ENCODE measurements at places on chromosomes 13 and 19. TPM values are rescaled to one million over a fixed set of nuclear protein-coding genes. Genes with fewer than 3 reads are reported as not detected.

GPC5 gene
- 0.17 TPM for total RNA-seq

GRCh38 chr19:38023671-38024541 lies 116.9 kb downstream of the SIPA1L3 start:
- H3K27me3 ChIP-seq, result no peaks in the 10 kb centered on the region
- no peak overlapping the region for H3K4me3 ChIP-seq
- no peak overlapping the region for H3K27ac ChIP-seq
- peaks cover under 1% of the 10 kb centered on the region for H3K36me3 ChIP-seq
- H3K4me1 ChIP-seq, result no peaks in the 10 kb centered on the region

ANGPTL8 gene
- total RNA-seq, result not detected

TEX26 gene
- total RNA-seq, result not detected

SERP2 gene
- total RNA-seq, result not detected

POU4F1 gene
- 0.17 TPM for total RNA-seq

ZNF66 gene
- total RNA-seq, result 5.0 TPM

DNA sequence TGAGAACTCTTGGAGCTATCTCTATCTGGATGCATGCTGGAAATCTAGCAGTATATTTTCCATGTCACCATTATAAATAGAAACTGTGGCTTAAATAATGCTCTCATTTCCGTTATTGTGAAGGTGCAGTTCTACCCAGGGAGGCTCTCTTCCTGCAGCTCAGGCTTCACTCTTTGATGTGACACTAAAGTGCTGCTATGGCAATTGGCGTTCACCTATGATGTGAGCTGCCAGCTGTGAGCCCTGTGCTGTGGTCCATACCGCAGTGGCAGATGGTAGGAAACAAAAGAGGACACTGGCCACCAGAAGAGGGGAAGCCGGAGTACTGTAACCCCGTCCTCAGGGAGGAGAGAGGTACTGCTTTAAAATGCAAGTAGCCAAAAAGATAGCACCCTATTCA lies 40.6 kb upstream of the ZNF681 start:
- peaks cover 18% of the 10 kb centered on the region for H3K36me3 ChIP-seq
- peaks cover 30% of the 10 kb centered on the region for H3K4me1 ChIP-seq
- no peaks in the 10 kb centered on the region for H3K27me3 ChIP-seq
- H3K27ac ChIP-seq, result peak overlapping the region; percentile 53
- peak overlapping the region; percentile 65 for H3K4me3 ChIP-seq

GRCh38 chr19:14432791-14433553 lies at the start of gene PKN1:
PKN1 (plus strand) TSS chr19:14433306; CDS start chr19:14433522, 216 bp downstream.
- H3K4me3 ChIP-seq, result peak within 1 kb of the TSS; percentile 76
- DNase-seq, result peak; percentile 66
- no peaks in the 10 kb centered on the region for H3K27me3 ChIP-seq
- H3K27ac ChIP-seq, result peak within 1 kb of the TSS; percentile 74
- peaks cover 32% of the 10 kb centered on the region for H3K4me1 ChIP-seq

BEST2 gene
- not detected for total RNA-seq

DNA sequence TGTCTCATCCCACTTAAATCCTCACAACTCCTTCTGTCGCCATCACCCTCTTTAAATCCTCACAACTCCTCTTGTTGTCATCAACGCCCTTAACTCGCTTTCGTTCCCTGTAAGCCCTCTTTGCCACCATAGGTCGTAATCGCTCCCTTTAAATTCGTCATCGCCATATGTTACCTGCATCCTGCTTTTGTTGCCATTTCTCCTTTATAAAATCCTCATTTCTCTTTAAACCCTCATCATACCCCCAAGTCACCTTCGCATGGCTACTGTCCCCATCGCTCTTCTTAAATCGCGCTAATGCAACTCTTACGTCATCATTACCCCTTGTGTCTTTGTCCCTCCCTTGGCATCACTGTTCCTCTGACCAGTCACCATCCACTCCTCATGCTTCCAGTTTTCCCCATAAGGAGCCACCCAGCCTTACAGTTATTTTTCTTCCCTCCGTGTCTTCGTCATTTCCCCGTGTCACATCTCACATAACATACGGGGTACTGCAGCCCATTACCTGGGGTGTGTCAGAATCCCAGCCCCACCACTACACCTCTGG lies 539 bp downstream of the PLD3 start:
- peaks cover 26% of the 10 kb centered on the region for H3K4me1 ChIP-seq
- peaks cover 2% of the 10 kb centered on the region for H3K36me3 ChIP-seq
- peak overlapping the region; percentile 83 for H3K4me3 ChIP-seq
- DNase-seq, result peak; percentile 22
- no peaks in the 10 kb centered on the region for H3K27me3 ChIP-seq

- H3K27me3 ChIP-seq, result no peaks in the 10 kb centered on the region
- peaks cover 65% of the 10 kb centered on the region for H3K4me1 ChIP-seq
- DNase-seq, result no peak
Measured at GRCh38 chr13:110912651-110913051, 2.2 kb downstream of the ANKRD10 start.

DNA sequence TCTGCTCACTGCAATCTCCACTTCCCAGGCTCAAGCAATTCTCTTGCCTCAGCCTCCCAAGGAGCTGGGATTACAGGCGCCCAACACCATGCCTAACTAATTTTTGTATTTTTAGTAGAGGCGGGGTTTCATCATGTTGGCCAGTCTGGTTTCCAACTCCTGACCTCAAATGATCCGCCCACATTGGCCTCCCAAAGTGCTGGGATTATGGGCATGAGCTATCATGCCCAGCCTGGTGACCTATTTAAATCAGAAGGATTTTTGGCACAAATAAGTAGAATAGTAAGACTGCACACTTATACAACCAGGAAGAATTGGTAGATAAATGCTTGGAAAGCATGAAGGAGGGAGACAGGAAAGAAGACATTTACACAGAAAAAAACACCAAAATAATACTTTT lies 53.4 kb upstream of the AKAP11 start:
- no peak overlapping the region for H3K27ac ChIP-seq
- H3K4me1 ChIP-seq, result no peaks in the 10 kb centered on the region
- no peaks in the 10 kb centered on the region for H3K27me3 ChIP-seq
- H3K4me3 ChIP-seq, result no peak overlapping the region

WDR62 gene
- total RNA-seq, result 16.8 TPM

- H3K27ac ChIP-seq, result no peak overlapping the region
- H3K36me3 ChIP-seq, result peaks cover 25% of the 10 kb centered on the region
- no peak overlapping the region for H3K4me3 ChIP-seq
- DNase-seq, result no peak
- peaks cover 18% of the 10 kb centered on the region for H3K4me1 ChIP-seq
Measured at GRCh38 chr13:51444922-51445321, 7.9 kb downstream of the INTS6 start.

DNA sequence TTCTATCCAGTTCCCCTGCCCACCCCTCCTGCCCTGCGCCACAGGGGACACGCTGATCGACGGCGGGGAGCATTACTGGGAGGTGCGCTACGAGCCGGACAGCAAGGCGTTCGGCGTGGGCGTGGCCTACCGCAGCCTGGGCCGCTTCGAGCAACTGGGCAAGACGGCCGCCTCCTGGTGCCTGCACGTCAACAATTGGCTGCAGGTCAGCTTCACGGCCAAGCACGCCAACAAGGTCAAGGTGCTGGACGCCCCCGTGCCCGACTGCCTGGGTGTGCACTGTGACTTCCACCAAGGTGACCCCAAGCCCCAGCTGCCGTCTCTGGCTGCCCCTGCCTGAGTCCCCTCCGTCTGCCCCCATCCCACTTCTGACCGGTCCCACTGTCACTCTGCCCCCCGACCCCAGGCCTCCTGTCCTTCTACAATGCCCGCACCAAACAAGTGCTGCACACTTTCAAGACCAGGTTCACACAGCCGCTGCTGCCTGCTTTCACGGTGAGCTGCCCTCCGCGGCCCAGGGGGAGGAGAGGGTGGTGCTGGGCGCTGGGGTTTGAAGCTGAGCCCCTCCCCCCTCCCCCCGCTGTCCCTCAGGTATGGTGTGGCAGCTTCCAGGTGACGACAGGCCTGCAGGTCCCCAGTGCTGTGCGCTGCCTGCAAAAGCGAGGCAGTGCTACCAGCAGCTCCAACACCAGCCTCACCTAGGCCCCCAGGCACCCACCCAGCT lies 15.5 kb downstream of the STAP2 start:
- no peaks in the 10 kb centered on the region for H3K36me3 ChIP-seq
- no peak overlapping the region for H3K27ac ChIP-seq
- H3K4me1 ChIP-seq, result peaks cover 17% of the 10 kb centered on the region
- peaks cover 3% of the 10 kb centered on the region for H3K27me3 ChIP-seq

GRCh38 chr19:47405197-47405550 lies 14.2 kb downstream of the MEIS3 start:
- H3K27me3 ChIP-seq, result peaks cover 44% of the 10 kb centered on the region
- H3K27ac ChIP-seq, result no peak overlapping the region
- DNase-seq, result no peak
- no peaks in the 10 kb centered on the region for H3K36me3 ChIP-seq
- no peak overlapping the region for H3K4me3 ChIP-seq
- no peaks in the 10 kb centered on the region for H3K4me1 ChIP-seq

USPL1 gene
- 13.8 TPM for total RNA-seq

DNA sequence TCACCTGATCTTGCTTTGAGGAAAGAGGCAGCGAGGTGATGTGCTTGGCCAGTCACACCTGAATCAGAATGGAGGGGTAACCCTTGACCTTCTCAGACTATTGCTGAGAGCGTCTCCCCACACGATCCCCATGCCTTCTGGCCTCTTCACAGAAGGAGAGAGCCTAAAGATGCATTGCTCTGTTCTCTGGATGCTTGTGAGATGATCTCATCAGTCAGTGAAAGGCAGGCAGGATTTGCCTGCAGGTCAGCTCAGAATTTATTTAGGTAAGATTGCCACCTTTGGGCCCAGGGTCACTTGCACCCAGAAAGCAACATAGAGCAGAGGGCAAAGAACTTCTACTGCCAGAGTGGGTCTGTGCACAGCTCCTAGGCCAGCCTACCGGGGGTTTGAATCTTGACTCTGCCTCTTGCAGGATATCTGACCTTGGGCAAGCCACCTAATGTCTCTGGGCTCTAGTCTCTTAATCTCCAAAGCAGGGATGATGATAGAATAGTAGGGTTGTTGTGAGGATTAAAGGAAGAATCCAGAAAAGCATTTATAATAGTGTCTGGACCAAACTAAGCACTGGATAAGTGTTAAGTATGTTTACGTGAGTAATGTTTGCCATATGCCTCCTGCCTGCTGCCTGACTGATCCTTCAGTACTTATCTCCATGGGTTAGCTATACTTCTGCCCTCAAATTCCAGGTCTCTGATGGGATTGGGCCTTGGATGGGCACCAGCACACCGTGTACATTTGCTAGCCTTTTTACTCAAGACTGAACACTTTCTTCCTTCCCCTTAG lies 8.4 kb upstream of the FLT1 start:
- no peaks in the 10 kb centered on the region for H3K36me3 ChIP-seq
- H3K4me1 ChIP-seq, result peaks cover 4% of the 10 kb centered on the region
- no peak overlapping the region for H3K4me3 ChIP-seq
- H3K27me3 ChIP-seq, result peaks cover 6% of the 10 kb centered on the region
- no peak for DNase-seq

Measured in activated CD4-positive, alpha-beta memory T cell treated with anti-CD3 and anti-CD28 coated beads for 36 hours (primary cell).